Cortex of kidney (tissue), 1 donor: ENCODE measurements at places on chromosomes 5 and 9.

DNA sequence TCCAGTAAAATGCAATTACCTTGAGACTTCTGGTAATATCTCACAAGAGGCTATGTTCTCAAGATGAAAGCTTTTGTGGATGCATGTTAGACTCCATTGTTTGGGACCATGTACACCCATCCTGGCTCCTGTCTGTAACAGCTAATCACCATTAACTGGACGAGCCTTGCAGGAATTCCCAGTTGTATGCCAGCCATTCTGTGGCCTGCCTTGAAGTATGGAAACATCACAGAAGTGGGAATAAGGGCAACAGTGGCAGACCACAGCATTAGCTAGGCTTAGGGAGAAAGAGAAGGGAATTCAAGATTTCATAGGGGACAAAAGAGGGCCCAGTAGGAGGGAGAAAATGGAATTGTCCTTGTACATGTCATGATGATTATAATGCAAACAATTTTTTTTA is 79.0 kb downstream of the RORB start:
- no peak for DNase-seq

GRCh38 chr5:38825494-38825893 is 20.3 kb upstream of the OSMR start:
- no peak for DNase-seq

- DNase-seq: no peak
Observed at GRCh38 chr5:43646992-43647391, 44.0 kb downstream of the NNT start.

DNA sequence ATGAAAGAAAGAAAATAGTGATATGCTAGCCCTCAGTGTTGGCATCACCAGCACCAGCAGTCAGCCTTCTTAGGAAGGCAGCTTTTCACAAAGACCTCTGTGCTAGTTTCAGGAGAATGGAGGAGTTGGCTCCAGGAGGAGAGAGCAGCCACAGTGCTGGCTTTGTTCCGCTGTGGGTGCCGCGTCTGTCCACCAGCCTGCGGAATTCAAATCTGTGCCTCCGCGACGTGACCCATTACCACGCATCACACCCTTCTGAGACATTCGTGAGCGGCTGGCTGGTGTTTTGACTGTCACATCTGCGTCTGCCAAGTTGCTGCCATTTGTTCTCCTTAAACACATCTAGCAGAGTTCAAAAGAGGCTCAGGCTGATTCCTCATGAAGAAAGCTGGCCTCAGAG is 34.4 kb downstream of the SNX18 start:
- DNase-seq: no peak

GRCh38 chr5:38265546-38266179 is 7.3 kb downstream of the EGFLAM start:
- DNase-seq: no peak

GRCh38 chr5:61332358-61332749 is 296 bp downstream of the ZSWIM6 start:
- no peak for DNase-seq

GRCh38 chr9:22990349-22990748 is 543.7 kb downstream of the DMRTA1 start:
- no peak for DNase-seq

GRCh38 chr5:128378632-128379031 is 159.4 kb downstream of the FBN2 start:
- DNase-seq: no peak

DNA sequence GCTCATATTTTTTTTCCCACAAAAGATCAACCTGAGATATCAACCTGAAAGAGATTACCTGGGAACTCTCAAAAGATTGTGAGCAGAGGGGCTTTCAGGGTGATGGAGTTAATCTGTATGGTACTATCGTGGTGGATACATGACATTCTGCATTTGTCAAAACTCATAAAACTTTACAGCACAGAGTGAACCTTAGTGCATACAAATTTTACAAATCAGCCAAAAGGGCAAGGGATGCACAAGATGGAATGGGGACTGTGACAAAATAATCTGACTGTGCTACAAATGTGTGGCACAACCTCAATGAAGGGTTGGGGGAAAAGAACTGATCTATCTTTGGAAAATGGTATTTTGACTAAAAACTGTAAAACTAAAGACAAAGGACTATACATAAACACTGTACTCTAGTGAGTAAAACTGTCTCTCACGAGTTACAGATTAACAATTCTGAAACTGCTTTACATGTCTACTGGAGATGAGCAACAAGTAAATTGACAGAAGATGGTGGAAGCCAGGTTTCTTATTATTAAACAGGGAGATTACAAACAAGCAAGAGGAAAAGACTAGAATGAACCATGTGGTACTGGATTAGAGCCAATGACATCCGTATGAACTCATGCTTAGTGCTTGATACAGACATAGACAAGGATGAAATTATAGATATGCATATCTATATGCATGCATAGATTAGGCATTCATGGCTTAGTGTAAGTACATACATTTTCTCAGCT is 24.8 kb upstream of the RLN1 start:
- DNase-seq: no peak

DNA sequence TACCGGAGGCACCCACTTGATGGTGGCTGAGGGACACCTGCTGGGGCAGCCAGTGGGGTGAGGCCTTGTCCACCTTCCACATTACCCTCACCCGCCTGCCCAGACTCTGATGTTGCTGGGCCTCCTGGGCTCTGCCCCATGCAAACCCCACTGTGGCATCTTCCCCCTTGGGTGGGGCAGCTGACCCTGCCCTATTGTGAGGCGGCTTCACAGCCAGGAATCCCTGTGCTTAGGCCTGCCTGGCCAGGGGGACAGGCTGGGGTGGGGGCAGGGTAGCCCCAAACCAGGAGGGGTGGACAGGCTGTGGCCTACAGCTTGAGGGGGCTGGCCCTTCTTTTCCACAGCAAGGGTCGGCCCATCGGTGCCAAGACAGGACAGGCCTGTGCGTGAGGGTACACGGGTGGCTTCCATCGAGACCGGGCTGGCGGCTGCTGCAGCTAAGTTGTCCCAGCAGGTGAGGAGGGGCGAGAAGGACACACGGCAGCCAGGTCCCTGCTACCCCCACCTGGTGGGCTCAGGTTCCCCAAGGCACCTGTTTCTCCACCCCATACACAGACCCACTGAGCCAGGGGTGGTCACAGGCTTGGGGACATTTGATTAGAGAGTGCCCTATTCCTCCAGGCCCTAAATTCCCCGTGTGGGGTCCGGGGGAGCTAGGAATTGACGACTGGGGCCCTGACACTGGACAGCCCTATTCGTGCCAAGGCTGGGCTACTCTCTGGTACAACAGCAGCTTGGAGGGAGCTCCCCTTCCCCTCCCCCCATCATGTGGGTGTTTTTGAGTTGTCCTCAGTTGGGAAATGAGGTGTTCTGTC is 99.2 kb downstream of the PHF2 start:
- DNase-seq: no peak

GRCh38 chr5:169636477-169637084 is 494 bp upstream of the DOCK2 start:
- no peak for DNase-seq

DNA sequence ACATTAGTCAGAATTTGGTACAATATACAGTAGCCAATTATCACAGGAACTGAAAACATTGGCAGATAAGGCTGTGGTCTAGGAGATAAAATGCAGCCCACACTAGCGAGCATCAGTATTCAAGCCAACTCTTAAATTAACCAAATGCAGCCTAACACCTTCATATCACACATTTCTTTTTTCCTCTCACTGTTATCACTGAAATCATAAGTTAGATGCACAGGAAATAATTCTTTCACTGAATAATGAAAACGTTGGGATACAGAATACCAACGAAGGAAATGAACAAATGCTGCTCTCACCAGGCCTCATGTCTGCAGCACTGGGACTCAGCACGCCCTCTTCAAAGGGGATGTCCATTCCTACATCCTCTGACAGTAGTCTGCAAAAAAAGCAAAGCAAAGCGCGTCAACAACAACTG is 109.1 kb upstream of the PCA3 start:
- no peak for DNase-seq

DNA sequence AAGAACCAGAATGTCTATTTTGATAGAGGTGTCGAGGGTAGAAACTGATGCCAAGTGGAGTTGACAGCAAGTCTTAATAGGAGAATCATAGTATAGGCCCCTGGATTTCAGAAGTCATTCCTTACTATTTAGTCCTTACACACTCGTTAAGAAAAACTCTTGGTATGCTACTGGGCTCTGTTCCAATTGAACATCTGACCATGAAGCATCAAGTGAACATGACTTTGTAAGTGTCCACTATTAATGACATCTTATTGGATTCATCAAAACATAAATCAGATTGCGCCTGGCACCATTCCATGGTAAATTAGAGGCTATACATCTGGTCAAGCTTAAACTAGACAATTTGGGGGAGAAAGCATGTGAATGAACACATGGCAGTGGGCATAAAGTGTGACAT is 1056.5 kb upstream of the EDIL3 start:
- DNase-seq: no peak

DNA sequence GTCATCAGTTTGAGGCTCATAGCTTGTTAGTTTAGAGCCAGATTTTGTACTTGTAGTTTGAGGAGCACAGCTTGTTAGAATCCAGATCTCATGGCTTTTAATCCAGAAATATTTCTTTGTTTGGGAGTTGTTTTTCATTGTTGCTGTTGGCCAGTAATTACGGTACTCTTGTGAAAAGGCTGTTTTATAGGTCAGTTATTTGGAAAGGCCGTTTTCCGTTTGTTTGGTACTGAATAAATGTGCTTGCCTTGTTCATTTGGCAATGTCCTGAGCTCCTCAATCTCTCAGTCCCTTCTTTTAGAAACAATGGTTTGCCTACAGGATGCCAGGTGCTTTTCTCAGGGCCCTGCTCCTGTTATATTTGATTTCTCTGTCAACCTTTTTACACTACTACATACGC is 4.5 kb upstream of the MOB3B start:
- DNase-seq: no peak

GRCh38 chr5:113282472-113282871 is 152.3 kb downstream of the TSSK1B start:
- no peak for DNase-seq

DNA sequence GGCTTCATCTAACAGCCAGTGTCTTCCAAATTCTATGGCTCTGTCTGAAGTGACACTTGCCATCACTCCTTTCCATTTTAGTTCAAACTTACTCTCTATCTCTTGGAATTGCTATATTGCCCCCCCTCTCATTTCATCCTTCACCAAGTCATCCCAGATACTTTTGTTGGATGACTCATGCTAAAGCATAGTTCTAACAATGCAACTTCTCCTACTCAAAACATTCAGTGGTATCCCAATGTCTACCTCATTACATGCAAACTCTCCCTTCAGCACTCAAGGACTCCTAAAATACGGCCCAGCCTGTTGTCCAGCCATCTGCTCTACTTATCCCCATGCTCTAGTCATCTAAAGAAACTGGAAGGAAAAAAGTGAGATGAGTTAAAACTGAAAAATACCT is 171.6 kb downstream of the RASEF start:
- no peak for DNase-seq

GRCh38 chr9:27599102-27599869 is 26.0 kb upstream of the C9orf72 start:
- no peak for DNase-seq

- no peak for DNase-seq
Observed at GRCh38 chr9:134258828-134259546, 67.3 kb upstream of the RXRA start.

- no peak for DNase-seq
Observed at GRCh38 chr9:69243116-69243515, 69.0 kb downstream of the TJP2 start.

- no peak for DNase-seq
Observed at GRCh38 chr5:147748590-147748989, 33.9 kb downstream of the JAKMIP2 start.

DNA sequence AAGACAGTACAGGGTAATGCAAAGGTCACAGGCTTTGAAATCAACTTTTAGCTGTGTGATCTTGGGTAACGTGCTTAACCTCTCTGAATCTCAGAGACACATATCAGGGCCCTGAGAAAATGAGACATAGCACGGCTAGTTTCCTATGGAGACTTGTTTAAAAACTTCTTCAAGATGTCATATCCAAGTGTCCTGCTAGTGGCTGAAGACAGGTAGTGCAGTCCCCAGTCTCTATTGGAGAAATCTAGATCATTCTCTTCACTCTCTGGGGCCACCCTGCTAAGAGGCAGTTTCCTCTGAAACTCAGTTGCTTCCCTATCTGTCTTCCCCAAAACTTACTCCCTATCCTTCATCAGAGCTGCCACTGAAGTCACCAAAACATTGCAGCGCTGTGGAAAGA is 30.3 kb upstream of the GRXCR2 start:
- no peak for DNase-seq

- DNase-seq: no peak
Observed at GRCh38 chr5:154534457-154535050, 56.5 kb upstream of the HAND1 start.

DNA sequence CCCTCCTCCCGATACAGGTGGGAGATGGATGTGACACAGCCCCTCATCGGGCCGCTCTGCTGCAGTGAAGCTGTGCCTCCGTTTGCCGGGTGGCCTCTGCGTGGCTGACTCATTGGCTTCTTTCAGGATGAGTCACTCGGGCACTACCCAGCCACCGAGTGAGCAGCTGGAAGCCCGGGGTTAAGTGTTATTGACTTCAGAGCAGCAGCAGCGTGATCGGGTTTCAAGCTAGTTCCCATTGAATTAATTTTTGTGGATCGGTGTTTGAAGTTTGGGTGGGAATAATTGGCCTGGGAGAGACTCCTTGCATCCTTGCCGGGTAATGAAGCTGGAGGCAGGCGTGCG is 266.4 kb upstream of the IRX4 start:
- no peak for DNase-seq

- DNase-seq: no peak
Observed at GRCh38 chr9:110745676-110746075, 77.1 kb downstream of the MUSK start.

DNA sequence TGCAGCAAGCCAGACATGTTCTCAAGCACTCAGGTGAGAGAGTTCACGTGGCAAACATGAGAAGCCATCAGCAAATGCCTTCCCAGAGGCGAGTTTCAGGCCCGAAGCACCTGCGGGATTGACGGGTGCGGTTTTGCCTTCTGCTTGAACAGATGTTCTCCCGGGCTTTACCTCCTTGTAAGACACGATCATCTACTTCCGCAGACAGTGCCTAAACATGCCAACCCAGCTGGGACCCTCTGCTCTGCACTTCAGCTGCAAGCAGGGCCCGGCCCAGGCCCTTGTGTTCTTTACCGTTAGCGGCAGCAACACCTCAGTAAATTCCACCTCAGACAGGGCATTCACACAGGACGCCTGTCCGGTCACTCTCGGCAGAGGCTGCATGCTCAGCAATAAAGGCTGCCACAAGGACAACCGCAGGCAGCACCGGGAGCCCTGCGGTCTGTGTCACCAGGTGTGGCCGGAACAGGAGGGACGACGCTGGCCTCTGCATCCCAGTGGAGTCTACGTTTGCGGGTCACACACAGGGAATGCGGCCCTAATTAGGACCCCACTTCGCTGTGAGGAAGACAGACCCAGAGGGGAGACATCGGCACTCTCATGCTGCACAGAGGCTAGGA is 139.6 kb downstream of the ROR2 start:
- no peak for DNase-seq

DNA sequence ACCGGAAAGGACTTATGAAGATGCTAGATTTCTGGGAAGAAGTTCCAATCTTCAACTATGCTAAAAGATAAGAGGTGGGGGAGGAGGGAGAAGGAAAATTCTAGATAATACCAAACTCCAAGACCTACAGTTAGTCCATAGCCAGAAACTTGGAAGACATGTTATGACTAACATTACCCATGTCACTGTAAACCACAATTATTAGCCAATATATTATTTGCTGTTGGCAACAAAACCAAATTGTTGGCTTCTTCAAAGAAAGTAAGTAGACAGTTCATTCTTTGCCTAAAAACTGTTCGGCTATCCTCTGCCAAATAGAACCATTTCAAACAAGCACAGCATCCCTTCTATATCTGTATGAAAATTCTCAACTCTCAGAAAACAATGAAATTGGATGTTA is 25.1 kb downstream of the PRLR start:
- no peak for DNase-seq

GRCh38 chr9:77271023-77271690 is 93.8 kb downstream of the VPS13A start:
- no peak for DNase-seq
